Activated CD4-positive, alpha-beta T cell treated with anti-CD3 and anti-CD28 coated beads, Interleukin-2, amount 10 ng/mL, durations not matched to agents 7 days and 5 days (primary cell): ENCODE measurements at places on chromosomes 1 and 21. TPM values are rescaled to one million over a fixed set of nuclear protein-coding genes. Genes with fewer than 3 reads are reported as not detected.

DNA sequence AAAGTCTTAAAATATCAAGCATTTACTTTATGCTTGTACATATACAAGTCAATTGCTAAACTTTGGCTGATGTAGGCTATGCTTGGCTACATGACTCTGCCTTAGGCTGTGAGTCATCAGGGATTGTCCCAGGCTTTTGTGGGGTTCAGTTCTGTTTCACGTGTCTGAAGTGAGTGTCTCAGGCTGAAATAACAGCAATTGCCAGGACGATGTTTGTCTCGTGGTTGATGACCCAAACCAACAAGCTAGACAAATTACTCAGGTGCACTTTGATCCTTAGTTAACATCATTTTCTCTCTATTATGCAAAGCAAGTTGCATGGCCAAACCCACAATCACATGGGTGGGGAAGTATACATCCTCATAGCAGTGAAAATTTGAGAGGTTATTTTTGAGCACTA is 410.1 kb downstream of the BRINP3 start:
- DNase-seq = no peak

- DNase-seq = no peak
Observed at GRCh38 chr1:1540818-1541628, 599 bp upstream of the TMEM240 start.

- DNase-seq = no peak
Observed at GRCh38 chr1:78250201-78250600, 204.4 kb downstream of the GIPC2 start.

DNA sequence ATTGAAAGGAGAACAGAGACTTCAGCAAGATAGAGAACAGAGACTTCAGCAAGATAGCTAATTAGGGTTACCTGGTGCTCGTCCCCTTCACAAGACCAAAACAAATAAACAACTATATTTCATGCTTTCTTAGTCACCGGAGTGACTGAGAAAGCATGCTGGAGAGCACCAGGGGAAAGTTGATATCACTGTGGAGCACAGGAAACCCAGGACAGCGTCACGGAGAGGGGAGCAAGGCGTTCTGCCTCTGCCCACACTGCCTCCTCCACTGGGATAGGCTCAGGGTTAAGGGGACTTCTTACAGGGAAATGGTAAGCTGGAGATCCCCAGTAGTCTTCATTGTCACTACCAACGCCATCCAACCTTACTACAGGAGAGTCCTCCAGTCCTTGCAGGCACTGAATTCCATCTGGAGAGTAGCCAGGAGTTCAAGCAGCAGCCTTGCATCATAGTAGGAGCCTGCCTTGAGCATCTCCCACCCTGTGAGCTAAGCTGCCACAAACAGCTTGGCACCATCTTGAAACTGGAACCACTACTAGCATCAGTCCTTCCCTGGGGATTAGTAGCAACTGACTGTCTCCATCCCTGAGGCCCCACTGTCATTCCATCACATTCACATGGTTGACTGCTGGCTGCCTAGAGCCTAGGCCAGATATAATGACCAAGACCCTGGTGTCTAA is 239.4 kb downstream of the PLPP3 start:
- no peak for DNase-seq

DNA sequence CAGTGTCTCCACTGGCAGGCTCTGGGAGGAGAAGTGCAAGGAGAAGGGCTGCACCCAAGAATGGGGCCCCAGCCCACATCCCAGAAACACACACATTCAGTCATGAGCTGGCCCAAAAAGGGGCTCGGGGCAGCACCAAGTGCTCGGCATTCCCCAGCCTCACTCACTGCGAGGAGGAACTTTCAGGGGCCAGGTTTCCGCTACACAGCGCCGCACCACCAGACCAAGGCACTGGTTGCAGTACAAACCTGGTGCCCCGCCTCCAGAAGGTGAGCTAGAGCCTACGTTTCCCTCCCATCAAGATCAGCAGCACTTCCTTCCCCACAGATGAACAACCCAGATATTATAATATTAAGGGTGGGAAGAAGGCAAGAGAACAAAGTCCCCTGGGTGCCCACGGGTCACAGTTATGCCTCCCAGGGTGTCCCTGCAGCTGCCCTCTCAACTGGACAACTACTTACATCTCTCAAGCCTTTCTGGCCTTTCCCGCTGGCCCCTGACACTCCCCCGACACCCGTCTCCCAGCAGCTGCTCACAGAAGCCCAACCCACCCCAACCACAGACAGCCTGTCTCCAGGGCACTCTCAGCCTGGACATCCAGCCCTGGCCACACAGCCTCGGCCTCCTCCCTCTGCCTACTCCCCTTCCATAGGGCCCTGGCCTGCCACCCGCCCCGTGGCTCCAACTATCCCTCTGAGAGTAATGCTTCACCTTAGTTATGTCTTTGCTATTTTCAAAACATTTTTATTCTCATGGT is 3.8 kb downstream of the PBXIP1 start:
- peak; percentile 71 for DNase-seq

GRCh38 chr21:45554477-45555175 is 12.4 kb upstream of the SLC19A1 start:
- DNase-seq = peak; percentile 86

DNA sequence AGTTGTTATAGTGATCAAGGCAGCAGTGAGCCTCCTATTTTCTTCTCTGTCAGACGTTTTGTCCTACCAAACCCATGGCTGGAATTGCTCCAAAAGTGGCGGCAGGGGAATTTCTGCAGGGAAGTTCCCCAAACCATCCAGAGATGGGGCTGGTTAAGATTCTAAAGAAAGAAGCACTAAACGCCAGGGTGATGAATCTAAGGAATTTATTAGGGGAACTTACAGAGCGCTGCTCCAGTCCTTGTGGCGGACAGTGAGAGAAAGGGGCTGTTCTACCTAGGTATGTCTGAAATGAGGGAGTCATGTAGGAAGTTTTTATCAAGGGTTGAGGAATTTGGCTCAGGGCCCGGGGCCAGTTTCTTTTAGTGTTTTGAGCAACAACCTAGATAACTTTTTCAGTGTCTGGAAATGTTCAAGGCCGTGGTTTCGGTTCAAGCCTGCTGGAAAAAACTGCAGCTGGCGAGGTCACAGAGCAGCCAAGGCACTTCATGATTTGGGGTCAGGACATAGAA is 222.4 kb upstream of the B3GALT2 start:
- DNase-seq = no peak

GRCh38 chr1:118933051-118933781 is 54.9 kb downstream of the TBX15 start:
- no peak for DNase-seq

DNA sequence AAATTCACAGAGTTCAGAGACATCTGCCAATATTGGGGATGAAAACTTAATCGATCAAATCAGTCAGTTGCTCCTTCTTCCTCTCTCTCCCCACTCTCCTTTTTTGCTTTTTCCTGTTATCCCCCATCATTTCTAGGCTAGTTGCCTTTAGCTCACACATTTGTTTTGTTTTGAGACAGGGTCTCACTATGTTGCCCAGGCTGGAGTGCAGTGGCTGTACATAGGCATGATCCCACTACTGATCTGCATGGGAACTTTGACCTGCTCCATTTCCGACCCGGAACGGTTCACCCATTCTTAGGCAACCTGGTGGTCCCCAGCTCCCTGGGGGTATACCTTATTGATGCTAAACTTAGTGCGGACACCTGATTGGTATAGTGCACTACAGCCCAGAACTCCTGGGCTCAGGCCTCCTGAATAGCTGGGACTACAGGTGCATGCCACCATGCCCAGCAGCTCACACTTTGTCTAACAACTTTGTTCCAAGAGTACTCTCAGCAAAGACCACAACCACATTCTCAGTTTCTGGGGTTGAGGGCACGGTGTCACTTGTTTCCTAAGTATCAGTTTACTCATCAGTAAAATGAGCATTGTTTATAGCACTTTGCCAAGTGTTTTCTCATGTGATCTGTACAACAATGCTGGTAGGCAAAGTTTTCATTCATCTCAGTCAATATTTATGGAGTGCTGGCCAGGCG is 6.7 kb upstream of the ELOA start:
- DNase-seq = no peak

DNA sequence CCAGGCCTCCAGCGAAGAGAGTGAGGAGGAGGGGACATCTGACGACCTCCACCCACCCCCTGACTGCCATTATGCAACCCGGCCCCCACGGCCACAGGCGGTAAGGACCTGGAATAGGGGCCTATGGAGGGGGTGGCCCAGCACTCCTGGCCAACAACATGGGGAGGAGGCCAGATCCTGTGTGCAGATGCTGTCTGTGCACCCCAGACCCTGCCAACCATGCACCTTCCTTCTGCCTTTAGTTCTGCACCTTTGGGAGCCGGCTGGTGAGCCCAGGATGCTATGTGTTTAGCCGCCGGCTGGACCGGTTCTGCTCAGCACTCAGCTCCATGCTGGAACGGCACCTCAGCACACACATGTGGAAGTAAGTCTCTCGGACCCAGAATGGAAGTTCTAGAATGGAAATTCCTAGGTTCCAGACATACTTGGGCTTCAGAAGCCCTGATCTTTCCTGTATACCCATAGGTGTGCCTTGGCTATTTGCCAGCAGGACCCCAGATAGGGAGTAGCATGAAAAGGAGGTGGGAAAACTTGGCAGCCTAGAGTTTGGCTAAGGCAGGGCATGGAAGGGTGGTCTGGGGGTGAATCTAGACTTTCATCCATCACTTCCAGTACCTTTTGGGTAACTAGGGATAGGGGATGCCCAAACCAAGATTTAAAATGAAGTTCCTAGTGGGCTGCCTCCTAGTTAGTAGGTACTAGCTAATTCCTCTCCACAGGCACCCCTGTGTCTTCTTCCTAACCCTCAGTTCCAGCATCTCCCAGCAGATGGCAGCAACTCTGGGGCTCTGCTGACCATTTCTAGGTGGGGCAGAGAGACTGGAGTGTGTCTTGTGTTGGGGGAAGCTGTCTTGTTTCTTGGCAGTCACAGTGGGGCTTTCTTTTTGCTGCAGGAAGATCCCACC is 3.6 kb upstream of the CYB561D1 start:
- DNase-seq = peak; percentile 84

DNA sequence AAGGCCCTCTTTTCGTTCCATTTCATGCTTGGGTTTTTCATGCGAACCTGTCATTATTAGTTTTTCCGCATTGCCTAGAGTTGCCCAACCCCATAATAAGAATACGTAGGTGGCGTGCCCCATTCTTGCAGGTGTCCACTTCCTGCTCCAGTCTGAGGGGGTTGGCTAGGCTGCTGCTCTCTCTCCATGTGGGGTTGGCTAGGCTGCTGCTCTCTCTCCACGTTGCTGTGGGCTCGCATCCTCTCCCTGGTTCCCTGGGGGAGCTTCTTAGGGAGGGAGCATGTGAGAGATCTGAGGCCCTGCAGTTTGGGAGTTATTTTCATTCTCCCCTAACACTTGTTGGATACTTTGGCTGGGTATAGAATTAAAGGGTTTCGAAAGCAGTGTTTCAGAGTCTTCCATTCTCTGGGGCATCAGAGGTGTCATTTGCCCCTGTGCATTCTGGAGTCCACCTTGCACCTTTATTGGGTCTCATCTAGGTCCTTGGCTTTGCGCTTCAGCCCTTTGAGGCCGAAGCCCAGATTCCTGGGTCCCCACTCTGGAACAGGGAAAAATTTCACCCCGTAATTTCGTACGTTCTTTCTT is 8.6 kb downstream of the C1orf35 start:
- no peak for DNase-seq

DNA sequence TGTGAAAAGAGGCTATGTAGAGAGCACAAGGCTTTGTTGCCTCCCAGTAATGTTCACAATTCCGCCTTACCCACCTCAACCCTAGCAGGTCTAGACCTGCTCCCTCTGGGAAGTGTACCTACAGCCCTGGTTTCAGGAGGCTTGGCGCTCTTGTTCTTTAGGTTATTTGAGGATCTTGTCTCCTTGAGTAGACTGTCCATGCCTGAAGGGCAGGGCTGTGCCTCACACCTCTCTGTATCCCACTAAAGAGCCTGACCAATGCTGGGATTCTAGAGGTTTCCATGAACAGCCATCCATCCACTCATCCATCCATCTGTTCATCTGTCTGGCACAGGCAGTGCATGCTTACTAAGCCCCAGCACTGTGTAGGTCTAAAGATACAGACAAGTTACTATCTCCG is 1.0 kb downstream of the RAB7B start:
- DNase-seq = no peak

GRCh38 chr1:27446496-27447020 is 43.4 kb downstream of the WASF2 start:
- no peak for DNase-seq

GRCh38 chr21:28537371-28538079 is 455.2 kb downstream of the LTN1 start:
- no peak for DNase-seq

GRCh38 chr1:88683541-88684481 is at the start of gene PKN2:
PKN2 (plus strand) TSS chr1:88684273; CDS start chr1:88684581, 308 bp downstream.
- DNase-seq = peak; percentile 98

- DNase-seq = no peak
Observed at GRCh38 chr1:84363019-84363418, 35.3 kb upstream of the DNASE2B start.

GRCh38 chr1:153688736-153689328 is 10.3 kb downstream of the NPR1 start:
- DNase-seq = no peak

DNA sequence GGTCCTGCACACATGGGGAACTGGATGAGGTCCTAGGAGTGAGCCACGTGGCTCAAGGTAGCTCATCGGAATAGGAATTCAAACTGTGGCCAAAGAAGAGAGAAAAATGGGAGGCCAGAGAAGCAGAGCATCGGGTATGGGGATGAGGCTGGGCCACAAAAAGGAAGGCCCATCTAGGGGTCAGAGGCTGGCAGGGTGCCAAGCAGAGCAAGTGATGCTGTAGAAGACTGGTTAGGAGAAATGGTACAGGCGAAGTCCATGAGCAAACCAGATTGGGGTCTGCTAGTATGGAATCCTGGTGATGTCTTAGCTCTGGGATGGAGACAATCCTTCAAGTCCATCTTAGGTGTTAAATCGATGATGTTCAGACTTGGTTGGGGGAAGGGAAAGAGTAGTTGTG is 68.0 kb downstream of the TEX35 start:
- DNase-seq = no peak

DNA sequence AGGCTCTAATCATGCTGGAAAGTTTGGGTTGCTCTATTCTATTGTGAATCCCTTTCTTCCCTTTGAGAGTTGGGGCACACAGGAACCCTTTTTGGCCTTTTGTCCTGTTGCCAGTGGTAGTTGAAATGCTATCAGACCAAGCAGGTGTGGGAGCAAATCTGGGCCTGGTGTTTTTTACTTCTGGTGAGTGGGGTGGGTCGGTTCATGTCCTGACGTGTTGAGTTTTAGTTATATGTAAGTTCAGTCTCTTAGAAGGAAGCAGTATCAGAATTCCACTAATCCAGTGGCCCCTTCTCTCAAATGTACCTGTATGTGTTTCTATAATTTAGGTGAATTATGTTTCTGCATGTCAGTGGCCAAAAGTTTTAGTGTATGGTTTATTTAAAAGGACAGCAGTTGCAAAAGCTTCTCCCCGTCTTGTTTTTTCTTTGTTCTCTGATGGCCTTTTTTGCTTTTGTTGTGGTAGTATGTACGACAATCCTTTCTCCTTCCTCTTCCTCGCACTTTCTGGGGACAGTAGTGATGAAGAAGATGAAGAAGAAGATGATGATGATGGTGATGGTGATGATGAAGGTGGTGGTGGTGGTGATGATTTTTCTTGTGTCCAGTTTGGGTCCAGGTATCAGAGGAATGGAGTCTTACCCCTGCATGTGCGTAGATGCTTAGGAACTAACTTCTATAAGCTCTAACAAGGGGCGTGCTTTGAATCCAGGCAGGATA is 74.2 kb downstream of the UBE4B start:
- DNase-seq = no peak

The SIM2 gene
- total RNA-seq = 0.05 TPM

The RGS13 gene
- total RNA-seq = not detected

The KNCN gene
- total RNA-seq = not detected

The RNF186 gene
- not detected for total RNA-seq

The FOXO6 gene
- total RNA-seq = not detected
